ENCODE measurements at places on chromosomes 3 and 15.

DNA sequence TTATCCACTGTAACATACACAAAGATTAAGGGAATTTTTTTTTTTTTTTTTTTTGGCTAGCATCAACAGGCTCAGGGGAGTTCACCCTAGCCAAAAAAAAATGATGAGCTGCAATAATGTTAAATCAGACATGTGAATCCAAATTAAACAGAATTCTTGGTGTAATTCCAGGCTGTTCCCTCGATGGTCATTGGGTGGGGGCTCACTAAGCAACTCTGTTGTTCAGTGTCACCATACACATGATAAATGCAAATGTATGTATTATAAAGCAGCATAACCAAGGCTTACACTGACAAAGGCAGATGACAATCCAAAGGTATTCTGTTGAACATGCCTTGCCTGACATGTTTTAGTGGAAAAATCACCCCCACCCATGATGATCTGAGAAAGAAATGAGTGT is 29.0 kb downstream of the IL1RAP start:
- no peak for DNase-seq

GRCh38 chr3:53643757-53644156 is 149.3 kb downstream of the CACNA1D start:
- no peak for DNase-seq

DNA sequence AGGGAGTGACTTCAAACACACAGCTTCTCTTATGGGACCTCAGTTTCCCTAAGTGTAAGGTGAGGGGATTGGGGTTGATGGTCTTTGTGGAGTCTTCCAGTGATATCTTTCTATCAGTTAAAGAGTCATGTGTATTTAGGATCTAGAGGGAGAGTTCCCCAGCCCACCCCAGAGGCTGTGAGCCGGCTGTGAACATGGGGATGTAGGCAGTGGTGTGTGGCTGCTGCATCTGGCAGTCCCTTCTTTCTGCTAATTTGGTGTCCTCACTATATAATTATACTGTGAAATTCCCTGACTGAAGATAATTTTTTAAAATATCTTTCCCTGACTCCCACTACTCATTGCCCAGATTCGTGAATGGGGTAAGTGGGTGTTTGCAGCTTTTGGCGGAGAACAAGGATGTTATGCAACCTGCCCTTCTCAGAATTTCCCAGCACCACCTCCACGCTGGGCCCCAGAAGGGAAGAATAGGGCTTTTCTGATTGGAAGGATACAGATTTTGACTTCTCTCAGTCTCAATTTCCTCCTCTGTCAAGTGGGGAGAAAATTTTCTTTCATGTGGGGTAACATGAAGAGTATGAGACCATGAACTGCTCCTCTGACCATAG is 79.0 kb upstream of the RASGRF1 start:
- no peak for DNase-seq

DNA sequence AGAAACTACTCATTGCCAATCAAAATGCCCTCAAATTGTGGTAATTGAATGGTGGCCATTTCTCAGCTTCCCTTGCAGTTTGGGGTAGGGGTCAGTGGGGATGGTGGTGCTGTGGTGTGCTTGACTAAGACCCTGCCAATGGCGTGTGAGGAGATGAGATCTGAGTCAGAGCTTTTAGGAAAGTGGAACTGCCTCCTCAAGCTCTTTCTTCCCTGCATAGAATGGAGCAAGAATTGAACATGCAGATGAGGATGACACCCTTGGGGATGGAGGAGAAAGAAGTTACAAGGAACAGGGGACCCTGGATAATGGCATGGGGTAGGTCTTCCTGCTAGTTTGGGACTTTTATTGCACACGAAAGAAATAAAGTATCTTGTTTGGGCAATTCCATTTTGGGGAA is 188.0 kb downstream of the PEX5L start:
- no peak for DNase-seq

DNA sequence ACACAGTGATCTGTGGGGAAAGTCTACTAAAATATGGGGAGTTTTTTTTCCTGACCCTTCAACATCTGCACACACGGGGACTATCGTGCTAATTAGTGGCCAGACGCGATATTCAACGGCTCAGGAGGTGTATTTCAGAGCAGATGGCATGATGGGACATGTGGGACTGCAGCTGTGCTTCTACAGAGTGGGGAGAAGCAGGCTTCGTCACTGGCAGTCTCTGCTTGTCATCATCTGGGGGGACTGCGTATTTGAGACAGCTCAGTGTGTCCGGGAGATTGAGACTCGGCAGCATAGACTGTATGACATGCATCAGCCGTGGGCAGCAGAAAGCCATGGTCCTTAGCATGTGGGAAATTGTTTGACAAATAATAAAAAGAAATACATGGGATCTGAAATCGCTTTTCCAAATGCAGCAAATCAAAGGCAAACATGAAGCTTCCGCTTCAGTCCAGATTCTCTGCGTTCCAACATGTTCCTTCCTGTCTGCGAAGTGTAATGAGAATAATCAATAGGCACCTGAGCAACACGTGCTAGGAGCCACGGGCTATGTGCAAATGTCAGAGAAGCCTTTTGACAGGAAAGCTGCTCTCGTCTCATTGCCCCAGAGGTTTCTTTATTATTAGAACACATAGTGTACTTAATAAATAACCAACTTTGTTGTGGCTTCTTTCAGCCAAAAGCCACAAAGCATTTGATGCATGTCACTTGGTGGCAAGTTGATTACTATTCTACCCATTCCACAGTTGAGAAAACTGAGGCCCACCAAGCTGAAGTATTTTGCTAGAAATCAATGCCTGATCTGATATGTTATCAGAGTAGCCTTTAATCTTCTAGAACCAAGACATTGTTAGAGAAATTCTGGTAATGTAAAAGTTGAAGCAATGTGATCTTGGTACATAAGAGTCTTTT is 276.3 kb downstream of the RYR3 start:
- DNase-seq: no peak

DNA sequence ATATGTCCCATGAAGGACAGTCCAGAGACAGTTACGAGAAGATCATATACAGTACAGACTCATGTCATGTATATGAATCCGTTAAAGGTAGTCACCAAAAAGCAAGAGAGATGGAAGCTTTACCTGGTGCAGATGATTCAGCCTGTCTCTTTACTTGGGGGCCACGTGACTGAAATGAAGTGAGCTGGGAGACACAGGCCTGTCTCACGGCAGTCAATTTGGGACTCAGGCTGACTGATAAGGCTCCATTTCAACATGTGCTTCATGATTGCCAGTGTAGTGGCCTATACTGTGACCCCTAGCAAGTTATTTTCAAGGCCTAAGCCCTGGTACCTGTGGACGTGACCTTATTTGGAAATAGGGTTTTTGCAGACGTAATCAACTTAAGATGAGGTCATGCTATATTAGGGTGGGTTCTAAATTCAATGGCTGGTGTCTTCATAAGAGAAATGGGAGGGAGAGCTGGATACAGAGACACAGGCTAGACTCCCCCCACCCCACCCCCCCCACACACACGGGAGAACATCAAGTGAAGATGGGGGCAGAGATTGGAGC is 3.0 kb upstream of the PROK2 start:
- no peak for DNase-seq

- DNase-seq: no peak
These were observed 31.9 kb downstream of the MYO5C start for GRCh38 chr15:52263563-52264282.

- DNase-seq: no peak
These were observed 24.0 kb upstream of the EIF4A2 start for GRCh38 chr3:186759231-186759930.

Data from DMS 273 treated with DMSO at 0.1 percent for 48 hours (cell line).